Right cardiac atrium (tissue), 5 donors: ENCODE measurements at places on chromosomes 1 and 21.
A peak's percentile ranks its signal among the peaks of the same experiment; 100 is the strongest.

- peak; percentile 74 for DNase-seq
Observed at GRCh38 chr1:64327119-64327518, 123.7 kb downstream of the UBE2U start.

DNA sequence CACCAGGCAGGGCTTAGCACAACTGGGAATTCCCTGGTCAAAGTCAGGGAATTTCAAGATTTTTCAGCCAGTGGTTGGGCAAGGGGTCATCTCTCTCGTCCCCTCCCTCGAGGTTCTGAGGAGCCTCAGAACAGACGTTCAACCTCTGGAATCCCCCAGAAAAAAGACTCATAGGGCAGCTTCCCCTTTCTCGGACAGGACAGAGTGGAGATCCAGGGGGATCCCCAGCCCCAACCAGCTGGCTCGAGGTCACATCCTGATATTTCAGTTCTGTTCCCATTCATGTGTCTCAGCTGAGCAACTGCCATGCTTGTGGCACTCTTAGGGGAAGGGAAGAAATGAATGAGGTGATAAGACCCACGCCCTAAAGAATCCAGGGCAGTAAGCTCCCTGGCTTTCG lies 4.9 kb upstream of the LAD1 start:
- DNase-seq: no peak

DNA sequence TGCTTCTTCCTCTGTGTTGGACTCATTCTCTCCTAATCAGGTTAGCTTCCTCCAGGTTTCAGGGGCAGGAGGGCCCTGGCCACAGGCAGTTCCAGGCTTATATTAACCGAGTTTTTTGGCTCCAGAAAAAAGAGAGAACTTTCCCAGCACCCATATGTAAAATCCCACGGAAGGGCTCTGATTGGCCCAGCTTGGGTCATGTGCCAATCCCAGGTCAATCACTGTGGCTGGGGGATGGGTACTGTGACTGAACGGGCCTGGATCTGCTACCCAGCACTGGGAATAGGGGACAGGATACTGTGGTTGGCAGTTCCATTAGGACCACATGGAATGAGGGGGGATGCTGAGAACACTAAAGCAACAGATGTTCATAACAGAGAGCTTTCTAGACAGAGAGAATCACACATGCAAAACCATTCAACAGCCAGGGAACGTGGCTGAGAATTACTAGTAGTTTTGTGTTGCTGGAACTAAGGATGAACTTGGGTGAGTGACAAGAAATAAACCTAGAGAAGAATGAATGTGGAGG lies 51.1 kb upstream of the NEK2 start:
- no peak for DNase-seq

DNA sequence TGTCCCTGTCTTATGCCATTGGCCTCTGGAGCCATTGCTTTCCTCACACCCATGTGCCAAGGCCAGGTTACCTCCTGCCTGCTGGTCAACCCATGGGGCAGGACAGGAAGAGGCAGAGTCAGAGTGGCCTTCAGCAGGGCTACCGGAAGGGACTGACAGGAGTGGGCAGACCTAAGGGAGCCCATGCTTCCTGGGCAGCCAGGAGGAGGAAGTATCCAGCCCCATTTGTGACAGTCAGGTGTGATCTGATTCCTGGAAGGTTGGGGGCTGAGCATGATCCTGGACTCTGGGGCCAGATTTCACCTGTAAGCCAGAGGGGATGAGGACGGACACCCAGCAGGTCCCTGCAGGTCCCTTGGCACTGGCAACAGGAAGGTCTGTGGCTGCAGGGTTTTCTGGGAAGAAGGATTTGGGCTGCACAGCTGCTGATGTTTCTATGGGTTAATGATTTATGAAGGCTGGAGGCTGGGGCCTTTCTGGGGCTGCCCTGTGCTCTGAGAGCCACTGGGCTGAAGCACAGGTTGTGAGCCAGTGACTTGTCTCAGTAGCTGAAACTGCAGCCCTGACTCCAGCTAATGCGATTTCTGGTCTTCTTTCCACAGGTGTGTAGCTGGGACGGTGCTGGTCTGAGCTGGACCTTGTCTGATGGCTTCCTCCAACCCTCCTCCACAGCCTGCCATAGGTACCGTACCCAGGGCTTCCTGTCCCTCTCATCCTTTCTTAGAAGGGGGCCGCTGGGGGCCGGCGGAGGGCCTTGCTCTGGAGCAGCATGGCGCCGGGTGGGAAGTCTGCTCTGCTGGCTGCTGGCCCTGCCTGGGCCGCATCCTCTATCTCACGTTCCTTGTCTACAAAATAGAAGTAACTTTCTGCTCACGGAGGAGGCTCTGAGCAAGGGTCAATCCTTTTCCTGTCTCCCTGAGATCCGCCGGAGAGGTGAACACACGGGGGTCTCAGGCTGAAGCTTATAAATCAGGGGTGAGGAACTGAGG lies 40.7 kb downstream of the ARHGEF10L start:
- no peak for DNase-seq

GRCh38 chr1:169387399-169387798 lies 19.4 kb downstream of the BLZF1 start:
- no peak for DNase-seq

DNA sequence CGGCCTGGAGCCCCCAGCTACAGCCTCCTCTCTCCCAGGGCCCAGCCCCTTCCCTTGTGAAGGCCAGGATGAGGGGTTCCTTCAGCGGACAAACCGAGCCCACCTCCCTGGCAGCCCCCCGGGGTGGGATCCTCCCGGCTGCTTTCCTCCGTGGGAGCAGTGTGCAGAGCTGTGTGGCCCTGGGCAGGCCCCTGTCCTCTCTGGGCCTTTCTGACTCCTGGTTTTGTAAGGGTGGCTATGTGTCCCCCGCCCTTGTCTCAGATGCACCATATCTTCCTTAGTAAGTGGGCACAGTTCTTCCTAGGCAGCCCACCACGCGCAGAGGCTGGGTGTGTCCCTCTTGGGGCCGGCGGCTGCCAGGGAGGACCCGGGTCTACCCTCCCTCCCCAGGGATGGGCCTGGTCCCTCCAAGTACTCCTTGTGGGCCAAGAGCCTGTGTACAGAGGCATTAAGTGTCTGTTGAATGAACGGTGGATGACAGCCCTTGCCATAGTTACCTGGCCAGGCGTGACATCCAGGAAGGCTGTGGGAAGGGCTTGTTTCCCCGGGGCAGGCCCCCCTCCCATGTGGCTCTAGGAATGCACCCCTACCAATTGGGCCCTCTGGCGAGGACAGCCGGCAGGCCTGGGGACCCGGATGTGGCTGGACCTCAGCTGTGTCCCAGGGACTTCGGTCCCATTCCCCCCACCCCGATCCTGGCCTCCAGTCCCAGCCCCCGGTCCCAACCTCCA lies 3.8 kb downstream of the SMIM1 start:
- no peak for DNase-seq

DNA sequence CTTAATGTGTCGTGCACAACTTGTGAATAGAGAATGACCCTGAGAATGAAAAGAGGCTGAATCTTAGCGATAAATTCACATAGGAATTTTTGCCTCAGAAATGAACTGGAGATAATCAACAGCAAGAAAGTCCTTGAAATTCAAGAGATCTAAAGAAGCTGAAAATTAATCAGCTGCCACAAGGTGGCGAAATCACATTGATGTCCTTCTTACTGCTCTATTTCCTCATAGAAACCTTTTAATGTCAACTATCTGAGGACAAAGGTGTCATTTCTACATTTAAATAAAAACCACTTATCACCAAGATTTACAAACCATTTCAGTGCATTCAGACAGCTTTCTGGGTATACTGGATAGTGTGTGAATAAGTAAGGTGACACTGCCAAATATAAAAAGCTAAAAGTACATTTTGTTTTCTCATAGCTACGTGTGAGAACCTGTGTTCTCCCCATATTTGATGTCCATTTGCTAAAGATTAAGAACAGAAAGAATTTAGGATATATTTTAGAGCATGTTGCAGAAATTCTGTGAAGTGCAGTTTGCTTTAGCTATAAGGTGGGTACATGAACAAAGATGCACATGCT lies 485.3 kb upstream of the PTBP2 start:
- no peak for DNase-seq

- DNase-seq: no peak
Observed at GRCh38 chr1:43214501-43215444, 42.6 kb downstream of the CFAP57 start.

DNA sequence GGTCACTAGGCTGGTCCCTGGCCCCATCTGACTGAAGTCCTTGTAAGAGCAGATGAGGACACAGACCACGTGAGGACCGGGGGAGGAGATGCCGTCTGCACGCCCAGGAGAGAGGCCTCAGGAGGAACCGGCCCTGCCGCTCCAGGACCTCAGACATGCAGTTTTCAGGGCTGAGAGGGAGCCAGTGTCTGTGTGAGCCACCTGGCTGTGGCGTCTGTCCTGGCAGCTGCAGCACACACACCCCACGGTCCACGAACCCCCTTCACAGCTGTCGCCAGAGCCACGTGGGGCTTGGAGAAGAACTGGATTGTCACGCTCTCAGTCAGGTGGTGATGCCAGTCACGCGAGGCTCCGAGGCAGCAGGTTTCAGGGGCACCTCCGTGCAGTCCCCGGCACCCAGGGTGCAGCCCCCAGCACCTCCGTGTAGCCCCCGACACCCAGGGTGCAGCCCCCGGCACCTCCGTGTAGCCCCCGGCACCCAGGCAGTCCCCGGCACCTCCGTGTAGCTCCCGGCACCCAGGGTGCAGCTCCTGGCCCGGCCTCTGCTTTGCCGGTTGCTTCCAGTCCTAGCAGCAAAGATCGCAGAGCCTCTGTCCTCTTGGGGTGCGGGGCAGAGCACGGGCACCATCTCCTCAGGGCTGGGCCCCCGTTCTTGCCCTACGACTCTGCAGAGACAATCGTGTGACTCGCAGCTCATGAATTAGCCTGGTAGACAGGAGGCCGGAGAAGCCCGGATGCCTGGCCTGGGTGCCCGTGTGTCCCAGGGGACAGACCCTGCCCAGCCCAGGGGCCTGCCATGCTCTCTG lies 19.0 kb upstream of the SUMO3 start:
- no peak for DNase-seq

DNA sequence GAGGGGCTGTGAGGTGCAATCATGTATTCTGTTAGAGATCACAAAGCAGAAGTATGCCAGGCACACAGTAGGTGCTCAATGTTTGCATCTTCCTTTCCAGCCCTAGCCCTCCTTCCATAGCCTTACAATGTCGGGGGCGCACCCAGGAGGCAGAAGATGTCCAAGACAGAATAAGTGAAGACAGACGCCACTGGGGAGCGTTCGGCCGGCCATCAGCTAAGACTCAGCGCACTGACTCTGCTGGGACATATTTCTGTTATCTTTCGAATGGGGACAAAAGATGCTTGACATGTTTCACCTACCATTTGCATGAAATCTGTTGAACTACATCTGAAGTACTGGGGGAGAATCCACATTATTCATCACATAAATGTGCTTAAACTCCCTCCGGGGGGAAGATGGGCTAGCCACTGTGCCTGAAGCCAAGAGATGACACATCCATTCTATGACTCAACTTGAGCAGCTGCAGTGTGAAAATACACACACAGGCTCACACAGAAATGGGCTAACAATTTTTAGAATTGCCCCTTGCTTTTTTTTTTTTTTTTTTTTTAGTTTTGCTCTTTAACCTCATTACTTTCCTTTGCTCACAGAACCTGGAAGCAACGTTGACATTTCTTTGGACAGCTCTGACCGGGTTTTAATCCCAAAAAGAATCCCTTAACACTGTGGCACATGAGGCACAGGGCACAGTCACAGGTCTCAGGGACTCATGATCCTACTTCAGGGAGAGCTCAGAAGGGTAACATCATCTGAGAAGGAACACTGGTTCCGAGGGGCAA lies 7.9 kb downstream of the TIAM1 start:
- DNase-seq: no peak

DNA sequence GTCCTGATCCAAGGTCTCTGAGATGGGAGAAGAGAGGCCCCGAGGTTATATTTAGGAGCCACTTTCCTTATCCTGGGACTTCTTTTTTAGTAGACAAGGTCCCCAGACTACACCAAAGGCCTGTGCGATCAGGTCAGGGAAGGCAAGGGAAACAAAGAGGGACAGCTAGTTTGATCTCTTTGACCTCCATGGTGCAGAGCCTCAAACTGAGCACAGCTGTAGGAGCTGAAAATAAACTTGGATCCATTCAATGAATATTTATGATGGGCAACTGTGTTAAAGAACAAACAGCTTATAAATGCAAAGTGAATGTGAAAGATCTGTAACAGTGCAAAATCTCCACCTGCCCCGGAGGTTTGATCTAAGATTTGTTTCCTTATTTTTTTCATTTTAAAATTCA lies 256.6 kb downstream of the DYRK1A start:
- DNase-seq: no peak

DNA sequence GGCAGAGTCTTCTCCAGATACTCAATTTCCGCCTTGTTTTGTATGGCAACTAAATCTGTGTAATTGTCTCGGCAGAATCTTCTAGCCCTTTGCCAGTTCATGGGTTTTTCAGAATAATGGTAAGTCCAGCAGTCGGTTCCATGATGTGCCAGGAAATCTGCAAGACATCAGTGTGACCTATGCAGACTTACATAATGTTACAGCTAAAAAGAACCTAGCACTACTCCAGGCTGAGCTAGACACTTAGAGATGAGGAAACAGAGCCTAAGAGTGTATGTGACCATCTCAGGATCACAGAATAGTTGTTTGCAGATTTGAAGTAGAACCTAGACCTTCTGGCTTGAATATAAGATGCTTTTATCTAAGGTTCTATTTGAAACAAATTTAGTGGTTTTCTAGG lies 2.8 kb downstream of the SELL start:
- DNase-seq: no peak

- no peak for DNase-seq
Observed at GRCh38 chr1:53361541-53361961, 33.7 kb upstream of the LRP8 start.

DNA sequence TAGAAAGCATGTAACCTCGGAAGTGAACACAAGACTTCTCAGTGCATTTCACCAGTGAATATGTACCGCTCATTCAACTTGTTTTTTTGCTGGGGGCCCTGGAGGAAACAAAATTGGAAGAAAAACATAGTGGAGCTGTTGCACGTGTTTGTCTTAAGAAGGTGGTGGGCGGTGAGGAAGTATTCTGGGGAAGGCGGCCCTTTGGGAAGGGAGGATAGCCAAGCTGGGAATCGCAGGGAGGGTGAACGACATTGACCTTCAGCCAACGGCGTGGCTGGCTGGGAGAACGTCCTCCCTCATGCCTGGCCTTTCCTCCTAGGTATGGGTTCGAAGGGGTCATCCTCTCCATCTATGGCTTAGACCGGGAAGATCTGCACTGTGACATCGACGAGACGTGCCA lies 19.4 kb downstream of the TFF3 start:
- DNase-seq: no peak

GRCh38 chr1:30525971-30526651 lies 197.3 kb downstream of the MATN1 start:
- no peak for DNase-seq

- DNase-seq: no peak
Observed at GRCh38 chr1:23576338-23577055, 17.2 kb upstream of the ID3 start.

- no peak for DNase-seq
Observed at GRCh38 chr1:20668581-20668980, 7.4 kb upstream of the DDOST start.

DNA sequence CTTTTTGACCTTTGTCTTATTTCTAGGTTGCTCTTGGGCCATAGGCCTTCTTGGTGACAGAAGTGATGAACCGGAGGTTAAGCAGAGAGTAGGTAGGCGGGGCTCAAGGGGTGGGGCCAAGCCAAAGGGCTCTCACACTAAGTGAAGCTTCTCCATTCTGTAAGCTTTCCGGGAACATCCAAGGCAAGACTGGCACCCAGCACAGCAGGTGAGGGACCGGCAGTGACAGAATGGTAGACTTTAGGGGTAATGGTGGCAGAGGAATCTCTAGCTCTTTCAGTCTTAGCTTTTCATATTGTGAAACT lies at the start of gene TNFAIP8L2:
TSS of gene TNFAIP8L2 (plus strand) at position 135 of the 305 bp plus-strand sequence. CDS start 2,049 bp downstream, outside the sequence.
- peak; percentile 51 for DNase-seq

GRCh38 chr21:16942703-16943102 lies 570.1 kb upstream of the CXADR start:
- no peak for DNase-seq
